Activated CD8-positive, alpha-beta memory T cell treated with anti-CD3 and anti-CD28 coated beads, Interleukin-2, amount 10 ng/mL, durations not matched to agents 7 days and 5 days (primary cell): ENCODE measurements at places on chromosomes 2 and 18.
A peak's percentile ranks its signal among the peaks of the same experiment; 100 is the strongest.

- no peak for DNase-seq
- H3K27me3 ChIP-seq, result peaks cover 22% of the 10 kb centered on the region
- H3K4me3 ChIP-seq, result no peak overlapping the region
Observed at GRCh38 chr2:217973008-217973787, 29.6 kb downstream of the TNS1 start.

DNA sequence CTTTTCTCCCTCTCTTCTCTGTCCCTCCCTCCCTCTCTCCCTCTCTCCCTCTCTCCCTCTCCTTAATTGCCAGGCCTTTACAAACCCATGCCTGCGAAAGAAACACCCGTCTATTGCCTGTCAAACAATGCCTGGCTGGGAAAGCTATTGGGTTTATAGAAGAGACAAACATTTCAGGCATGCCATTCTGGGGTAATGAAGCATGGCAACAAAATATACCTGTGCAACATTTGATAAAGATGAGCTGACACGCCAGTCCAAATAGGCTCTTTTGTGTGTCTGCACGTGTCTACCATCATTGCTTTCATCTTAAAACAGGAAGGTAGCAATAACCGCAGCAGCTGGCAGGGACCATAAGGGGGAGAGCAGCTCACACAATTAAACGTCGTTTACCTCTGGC is 282.1 kb downstream of the ZNF516 start:
- H3K36me3 ChIP-seq, result no peaks in the 10 kb centered on the region
- H3K4me1 ChIP-seq, result no peaks in the 10 kb centered on the region
- H3K27ac ChIP-seq, result no peak overlapping the region
- no peak overlapping the region for H3K4me3 ChIP-seq
- DNase-seq, result no peak

- H3K27me3 ChIP-seq, result peaks cover 12% of the 10 kb centered on the region
- no peak for DNase-seq
- no peaks in the 10 kb centered on the region for H3K36me3 ChIP-seq
- H3K4me3 ChIP-seq, result no peak overlapping the region
- peaks cover 5% of the 10 kb centered on the region for H3K4me1 ChIP-seq
Observed at GRCh38 chr2:226701052-226701451, 98.6 kb downstream of the IRS1 start.

DNA sequence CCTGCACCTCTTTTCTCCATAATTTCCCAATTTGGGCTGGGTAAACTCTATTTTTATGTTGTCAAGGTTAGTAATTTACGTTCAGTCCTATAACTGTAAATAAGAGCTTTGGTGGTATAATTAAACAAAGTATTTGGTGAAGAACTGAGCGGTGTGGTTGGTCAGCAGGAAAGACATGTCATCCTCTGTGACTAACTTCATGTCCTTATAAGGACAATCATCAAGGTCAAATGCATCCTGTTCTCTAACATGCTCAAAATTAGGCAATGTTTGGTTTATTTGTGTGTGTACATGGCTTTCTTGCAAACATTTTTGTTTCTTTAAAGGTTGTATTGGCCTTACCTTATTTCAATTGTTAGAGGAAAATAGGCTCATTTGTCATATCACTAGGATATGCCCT is 121.5 kb upstream of the NABP1 start:
- no peak for DNase-seq
- H3K4me3 ChIP-seq, result no peak overlapping the region
- H3K27me3 ChIP-seq, result peaks cover 43% of the 10 kb centered on the region
- peaks cover 26% of the 10 kb centered on the region for H3K4me1 ChIP-seq

- peak overlapping the region; percentile 82 for H3K27ac ChIP-seq
- DNase-seq, result peak; percentile 76
- H3K36me3 ChIP-seq, result peaks cover 5% of the 10 kb centered on the region
- peaks cover 80% of the 10 kb centered on the region for H3K4me1 ChIP-seq
- H3K27me3 ChIP-seq, result no peaks in the 10 kb centered on the region
- H3K4me3 ChIP-seq, result peak overlapping the region; percentile 59
Observed at GRCh38 chr2:108612153-108612513, 77.9 kb downstream of the LIMS1 start.
